AG20443 (cell line): ENCODE measurements at places on chromosomes 5 and 9.
A peak's percentile ranks its signal among the peaks of the same experiment; 100 is the strongest.

DNA sequence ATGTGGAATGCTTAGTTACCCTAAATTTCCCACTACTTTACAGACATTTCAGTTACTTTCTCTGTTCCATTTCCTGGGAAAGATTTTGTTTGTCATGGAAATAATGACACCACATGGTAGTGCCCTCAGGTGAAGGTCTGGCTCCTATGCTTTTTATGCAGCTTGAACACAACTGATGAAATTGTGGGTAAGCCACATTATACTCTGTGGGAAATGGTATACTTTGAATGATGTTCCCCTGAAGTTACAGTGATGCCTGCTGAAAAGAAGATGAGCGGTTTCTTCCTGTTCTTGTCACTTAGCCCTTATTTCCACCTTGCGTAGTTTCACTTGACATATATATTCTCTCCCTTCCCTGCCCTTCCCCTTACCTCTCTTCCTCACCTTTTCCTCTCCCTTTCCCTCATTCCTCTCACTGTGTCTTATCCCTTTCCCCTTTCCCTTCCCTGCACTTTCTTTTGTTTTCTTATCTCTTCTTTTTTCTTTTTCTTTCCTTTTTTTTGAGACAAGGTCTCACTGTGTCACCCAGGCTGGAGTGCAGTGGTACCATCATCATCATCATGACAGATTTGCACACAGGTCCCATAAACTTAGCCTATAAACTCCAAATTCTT is 280.8 kb upstream of the IL12B start:
- no peak for DNase-seq

GRCh38 chr5:57447658-57448057 is 35.0 kb downstream of the ACTBL2 start:
- peak; percentile 62 for DNase-seq

- no peak for DNase-seq
Measured at GRCh38 chr5:126883564-126884245, 106.8 kb downstream of the LMNB1 start.

DNA sequence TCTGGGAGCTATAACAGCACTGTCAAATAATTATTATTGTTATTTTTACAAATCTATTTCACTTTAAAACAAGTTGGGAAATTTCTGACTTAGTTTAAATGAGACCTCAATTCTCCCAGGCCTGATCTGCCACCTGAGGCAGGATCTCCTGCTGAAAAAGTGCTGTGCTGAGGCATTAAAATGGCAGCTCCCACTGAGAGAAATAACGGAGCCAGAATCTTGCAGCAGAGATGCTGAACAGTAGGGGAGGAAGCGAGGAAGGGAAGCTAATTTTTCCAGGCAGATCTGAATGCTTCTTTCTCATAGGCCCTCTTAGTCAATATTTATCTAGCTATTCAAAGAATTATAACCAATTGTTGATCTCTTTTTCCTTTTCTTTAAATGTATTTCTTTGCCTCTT is 196.3 kb downstream of the ZNF462 start:
- DNase-seq: no peak

DNA sequence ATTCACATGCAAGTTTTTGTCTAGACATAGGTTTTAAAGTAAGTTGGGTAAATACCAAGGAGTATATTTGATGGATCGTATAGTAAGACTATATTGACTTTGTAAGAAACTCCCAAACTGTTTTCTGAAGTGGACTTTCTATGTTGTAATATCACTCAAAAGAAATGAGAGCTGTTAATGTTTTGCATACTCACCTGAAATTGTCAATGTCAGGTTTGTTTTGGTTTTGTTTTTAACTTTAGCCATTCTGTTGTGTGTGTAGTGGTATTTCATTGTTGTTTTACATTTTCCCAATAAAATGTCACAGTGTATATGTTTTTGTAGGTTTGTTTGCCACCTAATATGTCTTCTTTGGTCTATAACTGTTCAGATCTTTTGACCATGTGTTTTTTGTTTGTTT is 375.7 kb upstream of the CDH9 start:
- no peak for DNase-seq

GRCh38 chr5:73985145-73985544 is 359.1 kb downstream of the ARHGEF28 start:
- no peak for DNase-seq

GRCh38 chr9:77063645-77064285 is 44.3 kb downstream of the FOXB2 start:
- DNase-seq: peak; percentile 18

- DNase-seq: no peak
Measured at GRCh38 chr5:61234019-61234418, 71.8 kb upstream of the SMIM15 start.

GRCh38 chr5:1349246-1349645 is 4.3 kb upstream of the CLPTM1L start:
- DNase-seq: no peak

- no peak for DNase-seq
Measured at GRCh38 chr5:78760366-78760765, 111.8 kb upstream of the LHFPL2 start.

GRCh38 chr5:163498886-163499285 is 6.5 kb upstream of the MAT2B start:
- DNase-seq: no peak

DNA sequence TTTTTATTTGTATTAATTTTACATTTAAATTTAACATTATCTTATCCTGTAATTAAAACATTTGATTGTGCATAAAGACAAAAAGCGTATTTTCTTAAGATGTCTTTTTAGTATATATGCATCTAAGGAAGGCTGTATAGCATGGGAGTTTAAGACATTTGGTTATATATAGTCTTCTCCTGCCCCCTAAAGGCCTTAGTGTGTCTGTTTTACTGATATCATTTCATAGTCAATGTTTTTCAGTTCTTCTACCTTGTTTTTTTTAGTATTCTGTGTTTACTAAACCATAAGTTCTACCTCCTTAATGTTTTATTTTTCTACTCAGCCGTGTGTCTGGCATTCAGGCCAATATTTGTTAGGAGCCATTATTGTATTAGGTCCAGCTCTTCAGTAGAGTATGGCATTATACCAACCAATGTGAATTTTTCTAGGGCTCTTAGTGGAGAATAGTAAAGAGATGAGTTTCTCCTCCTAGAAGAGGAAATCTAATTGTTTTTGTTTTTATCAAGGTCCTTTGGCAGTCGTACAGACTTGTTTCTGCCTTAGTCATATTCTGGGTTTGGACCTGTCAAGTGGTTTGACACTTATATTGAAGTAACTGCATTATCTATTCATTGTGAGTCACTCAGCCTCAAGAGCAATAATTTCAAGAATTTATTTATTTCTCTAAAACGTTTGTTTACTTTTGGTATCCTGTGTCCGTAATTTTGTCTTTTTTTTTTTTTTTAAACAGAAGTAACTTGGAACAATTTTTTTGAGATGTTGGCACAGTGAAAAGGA is 74.8 kb downstream of the SLF1 start:
- peak; percentile 42 for DNase-seq

GRCh38 chr5:127311781-127312525 is 21.4 kb downstream of the MEGF10 start:
- DNase-seq: no peak
